WERI-Rb-1 (cell line): ENCODE measurements at places on chromosomes 5 and 9.

DNA sequence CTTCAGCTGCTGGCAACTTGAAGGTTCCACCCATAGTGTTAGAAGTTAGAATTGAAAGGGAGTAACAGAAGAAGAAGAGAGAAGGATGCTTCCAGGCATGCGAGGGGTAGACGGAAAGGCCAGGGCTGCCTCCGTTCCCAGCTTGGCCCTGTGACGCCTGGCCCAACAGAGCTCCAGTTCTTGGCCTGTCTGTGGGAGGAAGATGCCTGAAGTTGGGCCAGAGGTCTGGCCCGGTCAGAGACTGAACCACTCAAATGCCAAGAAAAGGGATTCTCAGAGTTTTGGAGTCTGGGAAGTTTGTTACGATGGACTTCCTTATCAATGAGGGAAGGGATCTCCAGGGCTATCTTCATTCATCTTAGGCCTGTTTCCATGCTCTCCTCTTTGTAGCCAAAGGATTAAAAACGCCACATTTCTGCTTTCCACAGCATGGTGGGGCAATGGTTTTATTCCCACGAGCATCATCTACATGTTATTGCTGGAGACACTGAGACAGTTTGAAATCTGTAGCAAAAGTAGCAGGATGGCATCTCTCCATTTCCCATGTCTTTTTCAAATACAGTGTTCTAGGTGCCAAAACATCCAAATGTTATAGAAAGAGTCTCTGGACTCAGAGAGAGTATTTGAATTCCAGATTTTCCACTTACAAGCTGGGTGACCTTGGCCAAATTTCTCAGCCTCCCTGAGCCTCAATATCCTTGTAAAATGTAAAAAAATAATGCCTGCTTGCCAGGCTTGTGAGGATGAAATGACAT, 65.4 kb upstream of the ANKRD55 start:
- no peak for DNase-seq

DNA sequence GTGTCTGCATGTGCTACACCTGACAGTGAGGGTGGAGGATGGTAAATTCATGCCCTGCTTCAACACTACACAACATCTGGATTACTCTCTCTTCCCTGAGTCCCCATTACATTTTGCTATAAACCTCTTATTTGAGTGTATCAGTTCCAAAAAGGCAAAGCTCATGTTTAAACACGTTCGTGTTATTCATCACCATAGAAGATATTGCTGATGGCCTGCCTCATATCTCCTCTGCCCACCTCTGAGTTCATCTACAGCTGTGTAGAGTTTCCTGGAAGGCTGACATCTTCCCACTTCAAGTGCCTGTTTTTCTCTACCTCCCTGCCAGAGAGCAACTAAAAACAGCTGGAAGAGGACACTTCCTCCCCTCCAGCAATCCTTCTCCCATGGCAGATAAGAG, 433.2 kb downstream of the ISL1 start:
- no peak for DNase-seq

- DNase-seq = no peak
Observed at GRCh38 chr9:25381141-25381540, 297.1 kb downstream of the TUSC1 start.

- DNase-seq = peak; percentile 52
Observed at GRCh38 chr5:154190595-154191304, at the start of gene GALNT10. TSS of gene GALNT10 (plus strand) at chr5:154190733. CDS start at chr5:154190867, 134 bp downstream.

- DNase-seq = no peak
Observed at GRCh38 chr5:122218778-122219177, 89.4 kb downstream of the ZNF474 start.

DNA sequence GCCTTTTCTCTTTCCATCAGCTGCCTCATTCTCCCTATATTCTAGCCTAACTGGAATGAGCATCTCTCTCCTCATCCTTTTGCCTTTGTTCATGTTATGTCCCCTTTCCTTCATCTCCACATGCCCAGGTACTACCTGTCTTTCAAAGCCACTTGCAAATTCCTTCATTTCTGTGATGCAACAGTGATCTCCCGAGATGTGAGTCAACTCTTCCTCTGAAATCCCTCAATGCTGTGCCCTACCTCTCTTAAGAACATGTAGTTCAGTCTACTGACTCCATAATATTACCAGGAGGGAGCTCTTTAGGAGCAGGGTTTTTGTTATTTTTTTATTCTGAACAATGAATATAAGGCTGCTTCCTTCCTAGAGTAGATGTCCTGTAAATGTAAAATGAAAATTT, 91.6 kb downstream of the ZNF462 start:
- DNase-seq = no peak

- DNase-seq = no peak
Observed at GRCh38 chr9:130237763-130238524, 27.6 kb upstream of the HMCN2 start.

- no peak for DNase-seq
Observed at GRCh38 chr5:175383350-175383749, 60.6 kb downstream of the DRD1 start.

DNA sequence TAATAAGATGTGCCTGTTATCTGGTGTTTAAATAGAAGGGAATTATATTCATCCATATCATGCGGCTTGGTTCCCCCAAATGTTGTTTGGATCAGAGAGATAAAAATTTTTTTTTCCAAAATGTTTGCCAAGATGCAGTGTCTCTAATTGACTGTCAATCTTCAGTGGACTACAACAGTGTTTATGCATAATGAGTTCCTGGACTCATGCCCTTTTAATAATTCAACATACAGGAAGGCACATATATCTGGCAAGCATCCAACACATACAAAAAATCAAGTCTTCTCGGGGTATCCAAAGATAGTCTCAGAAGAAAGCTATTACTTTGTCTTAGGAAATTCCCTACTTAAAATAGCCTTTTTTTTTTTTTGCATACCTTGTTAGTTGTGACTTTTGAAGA, 1534.7 kb downstream of the EFNA5 start:
- DNase-seq = no peak

- DNase-seq = no peak
Observed at GRCh38 chr5:72746736-72747135, 69.7 kb upstream of the TNPO1 start.

- no peak for DNase-seq
Observed at GRCh38 chr5:146366904-146367303, 28.3 kb downstream of the POU4F3 start.

DNA sequence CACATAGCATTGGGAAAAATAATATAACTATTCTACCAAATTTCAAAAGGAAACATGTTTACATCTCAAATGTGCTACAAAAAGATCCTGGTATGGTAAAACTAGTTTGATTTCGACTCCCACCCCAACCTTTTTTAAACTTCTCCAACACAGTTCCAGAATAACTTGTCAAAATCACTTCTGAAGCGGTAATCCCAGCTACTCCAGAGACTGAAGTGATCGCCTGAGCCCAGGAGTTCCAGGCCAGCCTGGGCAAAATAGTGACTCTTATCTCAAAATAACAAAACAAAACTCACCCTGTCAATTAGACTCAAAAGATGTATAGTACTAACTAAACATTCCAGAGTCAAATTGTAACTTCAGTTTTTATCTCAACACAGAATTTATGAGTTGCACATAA, 71.3 kb upstream of the RNF38 start:
- DNase-seq = no peak

- no peak for DNase-seq
Observed at GRCh38 chr5:146238973-146239372, 35.6 kb downstream of the RBM27 start.

DNA sequence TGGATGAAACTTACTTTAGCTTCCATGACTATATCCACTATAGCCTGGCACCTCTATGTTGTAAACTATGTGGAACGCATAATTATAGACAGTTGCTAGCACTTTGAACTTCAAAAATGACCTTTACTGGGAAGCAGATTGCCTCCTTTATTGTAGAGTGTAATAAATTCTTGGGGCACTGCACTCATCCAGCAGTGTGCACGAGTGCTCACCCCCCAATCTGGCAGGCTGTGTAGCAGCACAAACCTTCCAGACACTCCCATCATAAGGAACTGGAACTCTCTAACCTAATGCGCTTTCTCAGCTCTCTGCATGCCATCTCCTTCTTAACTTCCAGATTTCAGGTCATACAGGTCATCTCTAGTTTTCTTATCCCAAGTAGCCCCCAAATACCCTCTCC, 1.5 kb upstream of the PDE6A start:
- no peak for DNase-seq

DNA sequence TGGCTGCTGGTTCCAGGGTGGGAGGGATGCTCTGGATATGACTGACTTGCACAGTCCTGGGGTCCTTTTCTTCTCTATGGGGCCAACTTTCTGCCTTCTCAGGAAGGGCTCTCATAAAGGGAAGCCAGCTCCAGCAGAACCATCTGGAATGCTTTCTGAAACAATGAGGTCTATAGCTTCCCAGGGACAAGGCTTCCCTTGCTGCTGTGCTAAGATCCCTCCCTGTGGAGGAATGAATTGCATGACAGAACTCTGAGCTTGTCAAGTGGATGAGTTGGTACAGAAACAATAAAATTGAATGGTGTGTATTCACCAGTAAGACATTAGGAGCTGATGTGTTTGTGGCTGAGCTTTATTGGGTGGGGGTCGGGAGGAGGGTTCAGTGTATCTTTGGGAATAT, 19.8 kb downstream of the CKMT2 start:
- no peak for DNase-seq

DNA sequence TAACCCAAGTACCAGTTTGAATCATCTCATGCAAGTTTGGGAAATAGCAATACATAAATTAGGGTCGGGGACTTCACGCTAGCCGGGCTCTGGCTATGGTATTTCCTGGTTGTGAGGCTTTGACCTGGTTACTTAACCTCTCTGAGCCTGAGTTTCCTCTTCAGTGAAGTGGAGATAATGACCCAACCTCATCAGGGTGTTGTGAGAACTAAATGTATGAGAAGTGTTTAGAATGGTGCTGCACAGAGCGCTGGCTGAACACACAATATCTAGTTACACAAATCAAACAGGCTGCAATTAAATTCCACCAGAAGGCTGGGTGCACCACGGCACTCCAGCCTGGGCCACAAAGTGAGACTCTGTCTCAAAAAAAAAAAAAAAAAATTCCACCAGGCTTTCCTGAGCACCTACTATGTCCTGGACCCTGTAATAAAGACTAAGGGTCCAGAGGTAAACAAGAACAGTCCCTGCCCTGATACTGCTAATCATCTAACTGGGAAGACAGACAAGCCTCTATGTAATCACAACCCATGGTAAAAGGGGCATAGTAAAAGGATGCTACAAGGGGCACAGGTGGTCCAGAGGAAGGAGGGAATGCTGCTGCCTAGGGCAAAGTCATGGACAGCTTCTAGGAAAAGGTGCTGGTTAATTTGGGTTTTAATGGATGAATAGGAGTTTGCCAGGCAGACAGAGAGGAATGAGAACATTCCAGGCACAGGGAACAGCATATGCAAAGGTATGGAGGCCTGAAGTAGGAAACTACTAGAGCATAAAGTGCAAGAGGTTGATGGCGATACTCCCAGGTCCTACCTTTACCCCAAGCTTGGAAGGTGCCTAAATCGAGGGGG, 27.7 kb downstream of the DUSP1 start:
- DNase-seq = no peak

DNA sequence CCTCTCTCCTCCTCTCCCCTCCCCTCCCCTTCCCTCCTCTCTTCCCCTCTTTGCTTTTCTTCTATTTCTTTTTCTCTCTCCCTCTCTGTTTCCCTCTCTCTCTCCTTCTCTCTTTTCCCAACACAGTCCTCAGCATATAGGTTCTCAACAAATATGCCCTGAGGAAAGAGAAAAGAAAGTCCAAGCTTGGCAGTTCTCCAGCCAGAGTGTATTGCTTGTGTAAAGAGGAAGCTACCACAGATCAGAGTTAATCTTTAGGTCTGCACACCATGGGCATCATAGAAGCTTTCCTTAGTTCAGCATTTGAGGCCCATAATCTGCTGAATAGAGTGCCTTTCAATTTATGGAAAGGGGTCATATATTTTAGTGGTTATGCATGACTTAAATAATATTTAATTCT, 382.8 kb upstream of the WWC1 start:
- DNase-seq = no peak

DNA sequence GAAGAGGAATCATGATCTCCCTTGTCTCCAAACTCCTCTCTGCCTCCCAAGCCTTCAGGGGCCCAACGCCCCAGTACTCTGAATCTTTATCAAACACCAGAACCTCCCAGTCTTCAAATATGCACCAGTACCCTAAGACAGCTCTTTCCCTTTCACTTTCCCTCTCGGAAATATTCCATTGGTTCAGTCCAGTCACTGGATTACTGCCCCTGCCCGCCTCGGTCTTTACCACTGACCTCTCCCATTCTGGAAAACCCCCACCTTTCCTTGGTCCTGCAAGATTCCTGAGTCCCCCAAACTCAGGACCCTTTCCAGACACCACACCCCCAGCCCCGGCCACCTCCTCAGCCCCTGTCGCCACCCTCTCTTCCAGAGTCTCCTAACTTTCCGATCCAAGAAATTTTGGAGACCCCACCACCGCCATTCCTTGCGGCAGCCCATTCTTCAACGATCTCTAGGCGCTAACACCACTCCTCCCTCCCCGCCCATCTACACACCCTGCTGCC, 674 bp downstream of the C5orf15 start:
- DNase-seq = no peak

DNA sequence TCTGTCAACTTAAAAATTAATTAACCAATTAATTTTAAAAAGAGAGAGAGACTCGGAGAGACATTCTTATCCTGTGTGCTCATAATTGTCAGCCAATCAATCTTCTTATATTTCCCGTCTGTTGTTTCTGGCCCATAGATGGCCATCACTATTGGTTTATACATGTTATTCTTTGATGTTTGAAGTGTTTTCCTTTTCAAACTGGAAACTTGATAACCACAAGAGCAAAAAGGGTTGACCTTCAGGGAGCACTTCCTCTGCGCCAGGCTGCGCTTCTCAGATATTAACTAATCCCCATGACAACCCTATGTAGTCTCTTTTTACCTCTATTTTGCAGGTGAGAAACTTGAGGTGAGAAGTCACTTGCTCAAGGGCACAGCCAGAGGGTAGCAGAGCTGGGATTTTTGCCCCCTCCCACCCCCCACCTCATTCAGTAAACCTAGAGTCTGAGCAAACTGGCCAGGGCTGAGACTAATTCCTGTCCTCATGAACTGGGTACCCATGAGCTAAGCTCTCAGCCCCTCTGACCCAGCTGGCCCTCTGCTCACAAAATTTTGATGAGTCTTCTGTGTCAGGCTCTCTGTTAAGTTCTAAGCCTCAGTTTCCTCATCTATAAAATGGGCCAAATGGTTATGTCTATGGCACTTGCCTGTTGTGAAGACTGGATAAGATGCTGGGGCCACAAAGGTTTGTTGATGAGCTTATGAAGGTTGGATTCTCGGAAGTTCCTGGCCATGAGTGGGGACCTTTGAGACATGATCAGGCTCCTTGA, 86.0 kb upstream of the SH3PXD2B start:
- no peak for DNase-seq

- no peak for DNase-seq
Observed at GRCh38 chr5:159416438-159416837, 86.2 kb upstream of the IL12B start.

- peak; percentile 67 for DNase-seq
Observed at GRCh38 chr9:136204838-136205706, at the start of gene LHX3. TSS of gene LHX3 (minus strand) at chr9:136205128. CDS start at chr9:136205012, 116 bp downstream.

- no peak for DNase-seq
Observed at GRCh38 chr9:130631331-130632080, 32.9 kb upstream of the PRDM12 start.

DNA sequence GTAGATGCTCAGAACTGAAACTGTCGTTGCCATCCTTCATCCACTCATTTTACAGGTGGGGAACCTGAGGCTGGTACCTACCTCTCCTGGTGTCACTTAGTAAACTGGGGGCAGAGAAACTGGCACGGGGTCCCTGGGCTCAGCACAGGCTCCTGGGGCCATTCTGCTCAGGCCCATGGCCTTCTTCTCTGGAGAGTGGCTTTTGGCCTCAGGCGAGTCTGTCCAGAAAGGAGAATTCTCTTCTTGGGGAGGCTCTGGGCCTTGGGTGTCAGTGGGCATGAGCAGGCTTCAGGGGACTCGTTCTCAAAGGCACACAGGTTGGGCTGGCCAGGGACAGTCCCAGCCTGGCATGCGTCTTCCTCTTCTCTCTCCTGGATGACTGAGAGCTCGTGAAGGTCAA, 24.6 kb downstream of the COL5A1 start:
- DNase-seq = no peak
